ENCODE measurements at places on chromosomes 13 and 19.
A peak's percentile ranks its signal among the peaks of the same experiment; 100 is the strongest.

GRCh38 chr13:114259974-114260373, 21.4 kb upstream of the UPF3A start:
- no peak overlapping the region for H3K27ac ChIP-seq
- H3K4me1 ChIP-seq, result no peaks in the 10 kb centered on the region
- DNase-seq, result no peak
- H3K36me3 ChIP-seq, result peaks cover 97% of the 10 kb centered on the region

GRCh38 chr13:43360171-43360570, 336.8 kb downstream of the DNAJC15 start:
- H3K36me3 ChIP-seq, result no peaks in the 10 kb centered on the region
- DNase-seq, result no peak
- H3K27ac ChIP-seq, result no peak overlapping the region
- no peaks in the 10 kb centered on the region for H3K27me3 ChIP-seq

DNA sequence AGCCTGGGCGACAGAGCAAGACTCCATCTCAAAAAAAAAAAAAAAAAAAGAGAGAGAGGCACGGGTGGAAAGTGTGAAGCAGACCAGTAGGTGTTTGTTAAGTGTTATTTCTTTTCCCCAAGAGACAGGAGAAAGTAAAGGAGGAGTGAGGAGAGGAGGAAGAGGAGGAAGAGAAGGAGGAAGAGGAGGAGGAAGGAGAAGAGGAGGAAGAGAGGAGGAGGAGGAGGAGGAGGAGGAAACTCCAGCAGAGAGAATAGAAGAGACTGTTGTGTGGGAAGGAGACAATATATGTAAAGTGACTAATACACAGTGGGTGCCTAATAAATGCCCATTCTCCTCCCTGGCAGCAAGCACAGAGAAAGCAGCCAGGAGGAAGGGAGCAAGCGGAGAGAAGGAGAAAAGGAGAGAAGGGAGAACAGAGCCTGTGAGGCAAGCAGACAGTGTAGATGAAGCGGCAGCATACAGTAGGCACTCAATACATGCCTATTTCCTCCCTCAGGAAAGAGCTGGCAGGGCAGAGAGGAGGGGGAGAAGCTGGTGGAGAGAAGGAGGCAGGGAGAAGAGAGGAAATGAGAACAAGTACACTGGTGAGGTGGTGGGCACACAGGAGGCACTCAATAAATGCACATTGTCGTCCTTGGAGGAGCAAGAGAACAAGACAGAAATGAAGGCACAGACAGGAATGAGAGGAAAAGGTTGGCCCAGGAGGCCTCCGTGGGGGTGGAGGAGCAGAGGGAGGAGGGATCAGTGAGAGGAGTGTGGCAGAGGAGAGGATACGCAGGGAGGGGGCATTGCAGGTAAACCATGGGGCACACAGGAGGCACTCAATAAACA, 16.6 kb downstream of the JOSD2 start:
- no peaks in the 10 kb centered on the region for H3K36me3 ChIP-seq
- no peaks in the 10 kb centered on the region for H3K4me1 ChIP-seq
- no peak for DNase-seq
- H3K4me3 ChIP-seq, result no peak overlapping the region

DNA sequence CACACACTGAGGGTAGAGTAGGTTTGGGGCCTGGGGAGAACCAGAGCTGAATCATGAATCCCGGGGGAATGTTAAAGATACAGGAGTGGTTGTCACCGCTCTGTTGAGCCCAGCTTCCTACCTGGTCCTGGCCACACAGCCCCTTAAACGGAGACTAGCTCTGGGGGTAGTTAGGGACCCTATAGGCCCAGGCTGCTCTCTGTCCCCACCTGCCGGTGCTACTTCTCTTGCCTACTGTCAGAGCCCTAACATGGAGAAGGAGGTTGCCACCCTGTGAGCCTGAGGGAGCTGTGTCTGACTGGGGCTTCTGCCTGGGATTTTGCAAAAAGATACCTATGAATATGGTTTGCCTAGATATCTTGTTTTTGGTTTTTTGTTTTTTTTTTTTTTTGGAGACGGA, 36.6 kb upstream of the ZNF429 start:
- no peaks in the 10 kb centered on the region for H3K36me3 ChIP-seq
- H3K27me3 ChIP-seq, result no peaks in the 10 kb centered on the region
- no peaks in the 10 kb centered on the region for H3K4me1 ChIP-seq
- H3K4me3 ChIP-seq, result no peak overlapping the region
- no peak for DNase-seq

- no peak overlapping the region for H3K27ac ChIP-seq
- H3K36me3 ChIP-seq, result no peaks in the 10 kb centered on the region
- H3K4me1 ChIP-seq, result no peaks in the 10 kb centered on the region
- H3K4me3 ChIP-seq, result no peak overlapping the region
- DNase-seq, result no peak
Observed at GRCh38 chr19:47479701-47480503, 4.1 kb downstream of the KPTN start.

DNA sequence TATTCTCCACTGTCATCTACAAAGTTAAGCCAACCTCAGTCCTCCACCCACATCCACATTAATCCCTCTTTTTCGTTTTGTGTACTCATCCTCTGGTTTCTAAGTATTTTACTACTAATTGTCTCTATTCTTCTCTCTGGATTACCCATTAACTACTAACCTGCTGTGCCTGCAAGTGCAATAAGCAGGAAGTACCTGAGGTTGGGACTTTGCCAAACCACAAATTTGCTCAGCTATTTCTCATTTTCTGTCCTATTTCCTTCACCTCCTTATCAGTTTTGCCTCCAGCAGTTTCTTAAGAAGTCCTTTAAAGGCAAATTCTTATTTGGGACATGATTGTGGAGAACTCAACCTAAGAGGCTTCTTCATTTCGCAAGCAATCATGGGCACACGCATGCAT, 1708.9 kb downstream of the SLITRK5 start:
- no peak for DNase-seq
- no peaks in the 10 kb centered on the region for H3K36me3 ChIP-seq
- no peaks in the 10 kb centered on the region for H3K27me3 ChIP-seq
- H3K27ac ChIP-seq, result no peak overlapping the region
- no peaks in the 10 kb centered on the region for H3K4me1 ChIP-seq

GRCh38 chr13:51453959-51454703, 1.3 kb upstream of the INTS6 start:
- H3K4me1 ChIP-seq, result peaks cover 20% of the 10 kb centered on the region
- H3K36me3 ChIP-seq, result peaks cover 37% of the 10 kb centered on the region
- peak overlapping the region; percentile 54 for H3K4me3 ChIP-seq
- DNase-seq, result no peak
- H3K27me3 ChIP-seq, result no peaks in the 10 kb centered on the region

DNA sequence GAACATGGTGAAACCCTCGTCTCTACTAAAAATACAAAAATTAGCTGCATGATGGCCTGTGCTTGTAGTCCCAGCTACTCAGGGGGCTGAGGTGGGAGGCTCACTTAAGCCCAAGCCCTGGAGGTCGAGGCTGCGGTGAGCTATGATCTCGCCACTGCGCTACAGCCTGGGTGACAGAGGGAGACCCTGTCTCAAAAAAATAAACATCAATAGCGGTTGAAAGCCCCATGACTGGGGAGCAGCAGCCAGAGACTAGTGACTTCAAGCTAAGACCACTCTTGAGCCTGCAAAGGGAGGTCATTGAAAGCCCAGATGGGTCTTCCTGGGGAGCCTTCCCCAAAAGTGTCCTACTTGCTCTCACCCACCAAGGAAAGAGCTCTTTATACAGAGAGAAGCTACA, 11.9 kb upstream of the ZNF709 start:
- no peak overlapping the region for H3K27ac ChIP-seq
- H3K4me3 ChIP-seq, result no peak overlapping the region
- peaks cover 3% of the 10 kb centered on the region for H3K4me1 ChIP-seq
- no peak for DNase-seq
- H3K27me3 ChIP-seq, result no peaks in the 10 kb centered on the region

DNA sequence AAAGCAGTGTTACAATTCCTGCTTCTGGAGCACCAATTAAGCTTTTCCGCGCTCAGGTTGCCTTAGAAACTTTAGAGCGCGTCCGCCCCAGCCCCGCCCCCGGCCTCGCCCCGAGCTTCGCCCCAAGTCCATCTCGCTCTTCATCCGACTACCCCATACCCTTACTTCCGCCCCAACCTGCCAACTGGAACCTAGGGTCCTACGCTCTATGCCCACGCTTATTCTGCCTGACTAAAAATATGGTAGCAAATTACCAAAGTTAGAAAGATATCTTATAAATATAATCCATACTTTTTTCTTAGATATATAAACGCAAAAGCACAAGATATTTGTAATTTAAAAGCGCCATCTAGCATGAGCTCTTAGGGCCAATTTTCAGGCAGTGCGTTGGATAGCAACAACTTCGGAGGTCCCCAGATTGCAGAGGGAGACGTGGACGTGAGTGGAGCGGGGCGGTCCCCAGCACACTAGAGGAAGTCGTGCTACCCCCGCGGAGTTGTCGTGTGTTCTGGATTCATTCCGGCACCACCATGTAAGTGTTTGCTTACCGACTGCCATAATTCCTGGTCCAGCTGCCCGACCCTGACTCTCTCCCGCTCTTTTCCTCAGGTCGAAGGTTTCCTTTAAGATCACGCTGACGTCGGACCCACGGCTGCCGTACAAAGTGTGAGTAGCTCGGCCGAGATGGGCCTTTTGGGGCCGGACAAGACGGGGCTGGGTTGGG, at the start of gene UFM1:
Gene UFM1 (plus strand): TSS at position 462 of the 724 bp plus-strand sequence. CDS start 69 bp downstream, at position 531.
- peak within 1 kb of the TSS; percentile 82 for H3K4me3 ChIP-seq
- H3K27me3 ChIP-seq, result no peaks in the 10 kb centered on the region
- H3K36me3 ChIP-seq, result peaks cover 40% of the 10 kb centered on the region
- H3K4me1 ChIP-seq, result peaks cover 39% of the 10 kb centered on the region
- peak within 1 kb of the TSS; percentile 72 for H3K27ac ChIP-seq

DNA sequence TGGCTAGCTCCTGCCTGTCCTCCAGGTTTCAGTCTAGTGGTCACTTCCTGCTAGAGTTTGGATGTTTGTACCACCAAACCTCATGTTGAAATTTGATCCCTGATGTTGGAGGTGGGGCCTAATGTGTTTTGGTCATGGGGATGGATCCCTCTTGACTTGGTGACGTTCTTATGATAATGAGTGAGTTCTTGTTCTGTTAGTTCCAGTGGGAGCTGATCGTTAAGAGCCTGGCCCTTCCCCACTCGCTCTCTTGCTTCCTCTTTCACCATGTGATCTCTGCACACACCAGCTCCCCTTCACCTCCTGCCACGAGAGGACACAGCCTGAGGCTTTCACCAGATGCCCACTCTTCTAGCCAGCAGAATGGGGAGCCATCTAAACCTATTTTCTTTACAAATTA, 86.8 kb upstream of the SCEL start:
- H3K4me3 ChIP-seq, result no peak overlapping the region
- no peak overlapping the region for H3K27ac ChIP-seq
- DNase-seq, result no peak
- no peaks in the 10 kb centered on the region for H3K27me3 ChIP-seq
- H3K36me3 ChIP-seq, result no peaks in the 10 kb centered on the region
- no peaks in the 10 kb centered on the region for H3K4me1 ChIP-seq

DNA sequence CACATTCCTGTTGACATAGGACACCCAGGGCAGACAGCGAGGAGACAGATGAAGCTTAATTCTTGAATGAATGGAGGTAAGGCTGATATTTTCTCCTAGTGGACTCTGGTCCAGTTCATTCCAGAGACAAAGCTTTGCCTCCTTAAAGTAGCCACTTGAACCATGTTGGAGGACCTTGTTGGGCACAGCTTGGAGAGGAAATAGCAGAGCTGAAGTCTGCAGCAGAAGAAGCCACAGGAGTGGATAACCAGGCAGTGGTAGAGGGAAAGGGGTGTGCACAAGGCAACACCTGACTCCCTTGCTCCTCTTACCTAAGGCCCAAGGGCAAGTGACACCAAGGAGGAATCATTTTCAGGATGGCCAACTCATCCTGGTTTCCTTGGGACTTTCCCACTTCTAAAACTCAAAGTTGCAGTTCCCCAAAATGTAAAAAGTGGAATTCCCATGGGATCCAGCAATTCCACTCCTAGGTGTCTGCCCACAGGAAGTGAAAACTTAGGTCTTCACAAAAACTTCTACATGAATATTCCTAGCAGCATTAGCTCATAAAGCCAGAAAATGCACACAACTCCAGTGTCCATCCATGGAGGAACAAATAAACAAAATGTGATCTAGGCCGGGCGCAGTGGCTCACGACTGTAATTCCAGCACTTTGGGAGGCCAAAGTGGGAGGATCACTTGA, 6.6 kb upstream of the RFX2 start:
- no peak overlapping the region for H3K4me3 ChIP-seq
- no peaks in the 10 kb centered on the region for H3K36me3 ChIP-seq
- no peaks in the 10 kb centered on the region for H3K27me3 ChIP-seq
- no peak for DNase-seq
- H3K4me1 ChIP-seq, result no peaks in the 10 kb centered on the region

GRCh38 chr13:77143431-77143830, 116.5 kb upstream of the FBXL3 start:
- peaks cover 10% of the 10 kb centered on the region for H3K4me1 ChIP-seq
- H3K36me3 ChIP-seq, result peaks cover 61% of the 10 kb centered on the region
- no peak overlapping the region for H3K4me3 ChIP-seq
- H3K27ac ChIP-seq, result no peak overlapping the region

DNA sequence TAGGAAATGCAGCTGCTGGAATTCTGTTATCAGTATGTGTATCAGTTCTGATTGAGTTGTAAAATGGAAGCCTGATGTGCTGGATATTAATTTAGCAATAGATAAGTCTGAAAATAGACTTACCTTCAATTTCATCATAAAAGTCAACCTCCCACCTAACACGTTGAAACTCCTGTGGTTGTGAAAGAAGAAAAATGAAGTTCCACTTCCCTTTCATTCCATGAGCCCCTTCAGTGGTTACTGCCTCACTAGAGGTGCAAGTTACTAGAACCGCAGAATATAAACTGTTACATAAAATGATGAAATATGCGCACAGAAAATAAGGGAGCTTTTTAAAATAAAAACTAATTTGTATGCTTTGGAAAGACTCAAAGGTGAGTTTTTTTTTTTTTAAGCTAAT, 249.2 kb downstream of the SHISA2 start:
- no peak overlapping the region for H3K27ac ChIP-seq
- no peaks in the 10 kb centered on the region for H3K36me3 ChIP-seq
- no peak overlapping the region for H3K4me3 ChIP-seq

DNA sequence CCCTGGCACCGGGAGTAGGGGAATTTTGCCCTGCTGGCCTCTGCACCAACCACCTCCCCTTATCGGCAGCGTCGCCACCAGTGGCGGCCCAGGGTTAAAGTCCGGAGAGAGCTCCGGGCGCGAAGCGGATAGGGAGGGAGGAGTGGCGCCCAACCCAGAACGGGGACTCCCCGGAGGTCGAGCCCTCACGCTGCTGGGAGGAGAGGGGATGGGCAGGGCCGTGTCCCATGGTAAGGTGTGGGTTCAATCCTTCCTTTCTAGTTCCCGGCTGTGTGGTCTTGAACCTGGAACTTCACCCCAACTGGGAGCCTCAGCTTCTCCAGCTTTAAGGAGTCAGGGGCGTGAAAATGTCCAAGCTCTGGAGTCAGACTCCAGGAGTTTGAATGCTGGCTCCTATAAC, 23.3 kb upstream of the BCL3 start:
- H3K27ac ChIP-seq, result no peak overlapping the region
- no peaks in the 10 kb centered on the region for H3K27me3 ChIP-seq
- H3K4me3 ChIP-seq, result no peak overlapping the region
- DNase-seq, result no peak
- no peaks in the 10 kb centered on the region for H3K36me3 ChIP-seq
- H3K4me1 ChIP-seq, result peaks cover 10% of the 10 kb centered on the region

Data from RWPE2 (cell line).